GM04504 (cell line): ENCODE measurements at places on chromosomes 2 and 18.

DNA sequence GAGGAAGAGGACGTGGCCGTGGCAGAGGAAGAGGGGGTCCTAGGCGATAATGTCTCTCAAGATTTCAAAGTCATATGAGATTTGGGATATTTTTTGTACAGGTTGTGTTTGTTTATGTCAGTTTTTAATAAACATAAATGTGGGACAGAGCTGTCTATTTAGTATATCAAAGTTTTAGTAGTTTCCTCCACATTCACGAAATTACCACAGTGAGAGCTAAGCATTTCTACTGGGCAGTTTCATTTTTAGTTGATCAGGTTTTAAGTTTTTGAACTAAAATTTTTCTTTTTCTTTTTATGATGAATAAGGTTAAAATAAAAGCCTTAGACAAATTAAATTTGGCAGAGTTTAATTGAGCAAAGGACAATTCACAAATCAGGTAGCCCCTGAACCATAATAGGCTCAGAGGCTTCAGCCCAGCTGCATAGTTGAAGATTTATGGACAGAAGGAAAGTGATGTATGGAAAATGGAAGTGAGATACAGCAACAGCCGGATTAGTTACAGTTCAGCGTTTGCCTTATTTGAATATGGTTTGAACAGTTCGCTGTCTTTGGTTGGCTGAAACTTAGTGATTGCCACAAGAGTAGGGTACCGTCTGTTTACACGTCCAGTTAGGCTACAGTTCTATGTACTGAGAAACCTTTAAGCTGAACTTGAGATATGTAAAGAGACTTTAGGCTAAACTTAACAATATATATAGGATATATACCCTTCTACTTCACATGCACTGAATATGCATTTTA, 17.1 kb downstream of the SNRPD1 start:
- DNase-seq, result no peak

- DNase-seq, result peak; percentile 89
Measured at GRCh38 chr2:11344956-11345677, 681 bp upstream of the ROCK2 start.

DNA sequence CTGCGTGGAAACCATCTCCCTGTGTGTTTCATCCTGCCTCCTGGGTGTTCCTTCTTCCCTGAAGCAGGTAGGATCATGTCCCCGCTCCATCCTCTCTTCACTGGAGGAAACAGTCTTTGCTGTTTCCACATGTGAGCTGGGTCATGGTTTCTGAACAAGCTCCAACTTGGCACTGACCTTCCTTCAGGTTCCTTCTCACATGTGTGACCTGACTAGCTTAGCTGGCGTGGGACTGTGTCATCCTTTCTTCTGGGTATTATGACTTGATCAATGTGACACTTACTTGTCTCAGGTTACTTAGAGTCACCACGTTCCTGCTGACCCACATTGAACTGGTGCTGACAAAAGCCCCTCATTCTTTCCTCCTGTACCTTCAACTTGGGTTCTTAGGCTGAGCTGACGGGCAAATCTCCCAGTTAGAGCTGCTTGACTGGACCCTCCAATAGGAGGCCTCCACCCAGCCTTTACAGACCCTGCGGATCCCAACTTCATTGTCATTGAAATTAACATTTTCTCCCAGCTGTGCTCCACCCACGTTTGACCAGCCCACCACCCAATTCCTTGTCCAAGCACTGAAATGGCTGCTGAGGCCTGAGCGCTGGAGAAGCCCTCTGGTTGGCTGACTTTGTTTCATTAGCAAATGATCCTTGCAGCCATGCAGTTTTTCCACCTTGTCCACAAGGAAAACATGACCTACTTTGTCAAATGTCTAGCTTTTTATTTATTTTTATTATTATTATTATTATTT, 128.1 kb downstream of the DDX1 start:
- DNase-seq, result no peak

DNA sequence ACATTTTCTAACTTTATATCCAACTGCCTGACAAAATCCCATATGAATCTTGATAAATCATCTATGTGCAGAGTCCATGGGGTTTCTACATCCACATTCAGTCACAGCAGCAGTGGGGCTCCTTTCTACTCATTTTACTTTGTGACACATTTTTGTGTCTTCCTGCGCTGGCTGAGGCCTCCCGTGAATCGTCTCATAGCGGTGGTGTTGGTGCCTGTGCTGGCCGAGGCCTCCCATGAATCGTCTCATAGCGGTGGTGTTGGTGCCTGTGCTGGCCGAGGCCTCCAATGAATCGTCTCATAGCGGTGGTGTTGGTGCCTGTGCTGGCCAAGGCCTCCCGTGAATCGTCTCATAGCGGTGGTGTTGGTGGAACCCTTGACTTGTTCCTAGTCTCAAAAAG, 17.0 kb downstream of the SNED1 start:
- no peak for DNase-seq

DNA sequence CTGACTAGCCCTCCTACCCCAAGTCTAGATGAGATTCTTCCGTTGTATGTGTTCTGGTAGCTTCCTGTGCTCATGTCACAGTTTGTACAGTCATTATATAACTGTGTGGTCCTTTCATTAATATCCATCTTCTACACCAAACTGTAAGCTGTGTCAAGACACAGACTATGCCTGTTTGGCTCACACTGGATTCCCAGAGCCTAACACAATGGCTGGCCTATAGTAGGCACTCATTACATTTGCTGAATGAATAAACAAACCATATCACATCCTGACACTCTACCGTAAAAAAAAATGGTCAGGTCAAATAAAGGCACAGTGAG, 72.6 kb downstream of the ANKRD44 start:
- no peak for DNase-seq

GRCh38 chr2:106851881-106852501, 34.0 kb downstream of the ST6GAL2 start:
- no peak for DNase-seq

DNA sequence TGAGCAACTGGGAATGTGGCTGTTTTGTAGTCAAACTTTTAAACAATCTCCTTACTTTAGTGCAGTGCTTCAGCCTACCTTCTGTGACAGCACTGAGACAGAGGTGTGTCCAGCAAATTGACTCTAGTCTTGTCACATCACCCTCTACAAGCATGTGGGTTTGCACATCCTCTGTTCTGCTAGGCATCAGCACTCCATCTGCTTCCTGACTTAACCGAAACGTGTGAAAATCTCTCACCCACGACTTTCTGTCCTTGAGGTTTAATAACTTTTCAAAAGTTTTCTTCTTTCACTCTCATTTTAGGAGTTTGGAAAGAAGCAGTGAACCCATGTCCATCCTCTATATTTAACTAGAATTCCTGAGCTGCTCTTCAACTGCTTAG, 42.6 kb downstream of the TTR start:
- no peak for DNase-seq

DNA sequence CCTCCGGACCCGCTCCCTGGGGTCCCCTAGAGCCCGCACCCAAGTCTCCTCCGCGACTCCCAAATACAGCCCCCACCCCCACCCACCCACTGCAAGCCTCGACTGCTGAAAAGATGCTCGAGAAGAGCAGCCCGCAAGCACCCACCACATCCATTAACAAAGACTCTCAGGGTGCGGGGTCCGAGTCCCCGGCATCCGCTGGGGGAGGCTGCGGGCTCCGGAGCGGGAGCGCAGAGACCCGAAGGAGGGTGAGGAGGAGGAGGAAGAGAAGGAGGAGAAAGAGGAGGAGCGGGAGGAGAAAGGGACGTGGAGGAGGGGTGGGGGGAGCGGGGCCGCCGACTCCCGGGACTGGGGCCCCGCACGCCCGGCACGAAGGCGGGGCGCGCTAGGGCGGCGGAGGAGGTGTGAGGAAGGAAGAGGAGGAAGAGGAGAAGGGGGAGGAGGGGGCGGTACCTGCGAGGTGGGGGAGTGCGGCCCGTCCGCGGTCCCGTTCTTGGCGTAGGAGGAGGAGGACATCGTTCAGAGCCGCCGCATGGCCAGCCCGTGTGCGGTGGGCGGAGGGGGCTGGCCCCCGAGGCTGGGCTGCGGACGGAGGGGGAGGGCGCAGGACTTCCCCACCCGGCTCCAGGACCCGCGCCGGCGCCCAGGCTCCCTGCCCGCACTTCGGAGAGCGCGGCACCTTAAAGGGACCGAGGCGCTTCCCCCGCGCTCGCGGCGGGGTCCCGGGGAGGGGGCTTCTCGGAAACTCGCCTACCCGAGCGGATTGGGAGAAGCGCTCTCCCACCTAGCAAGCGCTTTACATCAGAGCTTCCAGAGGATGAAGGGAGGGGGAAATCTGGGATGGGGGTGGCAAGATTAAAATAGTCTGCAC, at the start of gene CACNB4:
TSS of gene CACNB4 (minus strand) at position 549 of the 871 bp plus-strand sequence.
- no peak for DNase-seq

GRCh38 chr2:54015798-54016699, 45.3 kb upstream of the PSME4 start:
- DNase-seq, result peak; percentile 70

GRCh38 chr2:215914054-215914776, 99.1 kb downstream of the MREG start:
- DNase-seq, result no peak

GRCh38 chr2:225788571-225789094, 389.1 kb downstream of the NYAP2 start:
- DNase-seq, result no peak

DNA sequence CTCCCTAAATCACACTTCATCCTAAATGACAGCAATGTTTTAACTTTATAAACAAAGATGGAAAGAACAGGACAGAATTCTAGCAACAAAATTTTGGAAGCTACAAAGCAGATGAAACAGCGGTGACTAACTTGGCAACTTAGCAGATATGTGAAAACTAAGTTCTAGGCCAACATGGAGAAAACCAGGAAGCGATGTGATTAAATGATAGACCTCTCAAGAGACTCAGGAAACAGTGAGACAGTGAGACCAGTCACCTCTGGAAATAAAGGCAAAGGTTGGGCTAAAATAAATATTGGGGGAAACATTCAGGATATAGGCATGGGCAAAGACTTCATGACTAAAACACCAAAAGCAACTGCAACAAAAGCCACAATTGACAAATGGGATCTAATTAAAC, 24.4 kb upstream of the ZBTB7C start:
- no peak for DNase-seq

DNA sequence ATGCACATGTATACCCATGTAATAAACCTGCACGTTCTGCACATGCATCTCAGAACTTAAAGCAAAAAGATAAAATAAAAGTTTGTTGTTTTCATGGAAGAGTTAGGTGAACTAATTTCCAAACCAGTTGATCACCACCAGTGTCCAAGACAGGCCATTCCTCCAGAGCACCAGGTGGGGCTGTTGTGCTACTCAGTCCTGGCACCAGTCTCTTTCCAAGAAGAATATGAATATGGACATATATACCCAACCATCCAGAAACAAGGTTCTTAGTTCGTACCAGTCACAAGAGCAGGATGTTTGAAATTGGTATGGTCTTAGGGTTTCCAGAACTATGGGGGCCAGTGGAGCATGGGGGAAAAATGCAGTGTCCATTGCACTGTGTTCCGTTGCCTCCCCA, 17.2 kb upstream of the TNP1 start:
- no peak for DNase-seq

DNA sequence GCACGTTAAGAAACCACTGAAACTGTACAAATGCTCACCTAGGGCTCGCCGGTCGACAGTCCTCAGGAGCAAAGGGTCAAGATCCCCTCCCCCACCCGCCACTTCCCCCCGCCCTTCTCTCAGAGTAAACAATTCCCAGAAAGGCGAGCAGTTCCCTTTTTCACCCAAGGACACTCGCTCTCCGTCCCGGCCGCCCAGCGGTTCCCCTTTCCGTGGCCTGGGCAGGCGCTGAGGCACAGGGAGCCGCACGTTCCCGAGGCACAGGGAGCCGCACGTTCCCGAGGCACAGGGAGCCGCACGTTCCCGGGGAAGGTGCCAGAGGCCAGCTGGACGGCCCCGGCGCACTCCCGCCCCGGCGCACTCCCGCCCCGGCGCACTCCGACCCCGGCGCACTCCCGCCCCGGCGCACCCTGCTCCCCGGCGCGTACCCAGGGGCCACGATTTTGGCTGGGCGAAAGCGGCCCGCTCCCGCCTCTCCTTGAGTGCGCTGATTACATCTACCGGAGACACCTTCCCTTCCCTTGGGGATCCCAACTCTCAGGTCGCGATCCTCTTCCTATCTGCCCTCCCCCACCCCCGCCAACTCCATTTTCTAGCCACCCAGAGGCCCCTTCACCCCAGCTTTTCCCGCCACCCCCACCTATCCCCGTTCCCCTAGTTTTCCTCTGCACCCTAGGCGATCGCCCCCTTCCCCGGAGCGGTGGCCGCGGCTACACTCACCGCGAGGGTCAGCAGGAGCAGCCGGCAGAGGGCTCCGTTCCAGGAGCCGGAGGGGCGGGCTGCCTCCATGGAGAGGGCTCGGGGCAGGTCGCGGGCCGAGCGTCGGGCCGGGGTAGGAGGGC, 817 bp downstream of the DSC2 start:
- no peak for DNase-seq

GRCh38 chr2:96921561-96922319, 51.9 kb upstream of the SEMA4C start:
- no peak for DNase-seq

DNA sequence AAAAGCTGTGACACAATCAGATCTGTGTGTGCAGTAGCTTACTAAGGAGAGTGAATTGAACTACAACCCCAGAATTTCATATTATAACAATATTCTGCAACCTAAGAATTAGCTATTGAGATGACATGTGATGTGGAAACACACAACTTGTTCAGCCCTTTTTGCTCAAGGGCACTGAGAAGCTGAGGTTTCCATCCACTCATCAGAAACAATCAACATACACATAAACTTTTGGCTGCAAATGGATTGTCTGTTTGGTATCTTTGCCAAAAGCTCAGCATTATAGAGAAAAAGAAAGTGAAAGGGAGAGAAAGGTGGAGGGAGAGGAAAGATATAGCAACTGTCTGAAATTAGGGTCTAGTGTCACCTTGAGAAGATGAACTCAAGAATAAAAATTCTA, 117.2 kb upstream of the KLF7 start:
- DNase-seq, result no peak

DNA sequence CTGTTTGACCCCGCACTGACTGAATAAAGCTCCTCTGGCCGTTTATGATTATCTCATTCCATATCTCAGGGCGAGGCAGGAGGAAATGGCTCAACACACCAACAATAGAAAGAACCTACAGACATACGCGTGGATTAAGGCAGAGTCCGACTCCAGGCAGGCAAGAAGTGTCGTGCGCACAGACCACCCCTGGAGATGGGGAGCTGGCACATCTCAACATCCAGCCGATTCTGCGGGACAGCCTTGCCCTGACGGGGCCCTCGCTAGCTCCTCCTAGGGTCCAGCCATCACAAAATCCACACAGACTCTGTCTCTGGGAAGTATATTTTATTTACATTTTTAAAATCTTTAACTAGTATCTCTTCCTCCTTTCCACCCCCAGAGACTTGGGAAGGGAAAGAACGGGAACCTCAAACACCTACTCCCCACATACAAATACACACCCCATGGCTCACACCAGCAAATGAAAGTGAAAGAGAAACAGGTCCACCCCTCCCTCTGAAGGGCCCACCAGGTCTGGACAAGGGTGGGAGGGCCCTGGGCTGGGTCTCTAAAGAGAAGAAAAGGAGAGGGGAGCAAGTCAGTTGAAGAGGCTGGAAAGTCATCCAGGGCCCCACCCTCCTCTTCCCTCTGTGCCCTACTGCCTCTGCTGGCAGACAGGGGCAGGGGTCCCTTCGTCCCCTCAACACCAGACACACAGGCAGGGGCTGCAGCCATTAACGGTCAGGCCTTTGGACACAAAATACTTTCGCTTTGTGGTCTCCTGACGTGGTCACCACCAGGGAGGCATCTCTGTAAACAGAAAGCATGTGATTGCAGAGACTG, 3.2 kb downstream of the GPBAR1 start:
- DNase-seq, result no peak

- DNase-seq, result no peak
Measured at GRCh38 chr2:65999796-66000195, 435.1 kb upstream of the MEIS1 start.
